ENCODE measurements at places on chromosomes 13 and 19.

DNA sequence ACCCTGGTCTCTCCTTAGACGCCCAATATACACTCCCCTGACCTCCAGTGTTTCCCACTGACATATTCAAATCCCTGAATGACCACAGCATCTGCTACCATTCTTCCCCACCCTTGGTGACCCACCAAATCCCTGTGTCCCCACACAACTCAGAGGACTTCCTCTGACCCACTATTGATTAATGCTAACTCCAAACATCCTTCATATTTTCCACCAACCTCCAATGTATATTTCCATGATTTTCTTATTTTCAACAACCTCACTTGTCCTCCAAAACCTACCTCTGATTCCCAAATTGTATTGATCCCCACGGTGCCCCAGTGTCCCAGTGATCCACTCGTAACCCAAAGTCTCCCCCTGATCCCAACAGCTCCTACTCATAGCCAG is 526 bp upstream of the DMWD start:
- no peak overlapping the region for H3K27ac ChIP-seq
- no peaks in the 10 kb centered on the region for H3K27me3 ChIP-seq
- no peak for DNase-seq
- H3K4me3 ChIP-seq, result no peak overlapping the region

- no peaks in the 10 kb centered on the region for H3K27me3 ChIP-seq
- H3K4me1 ChIP-seq, result no peaks in the 10 kb centered on the region
- DNase-seq, result no peak
Observed at GRCh38 chr19:17706750-17707181, 12.5 kb upstream of the MAP1S start.

- no peak overlapping the region for H3K27ac ChIP-seq
- H3K4me1 ChIP-seq, result no peaks in the 10 kb centered on the region
- no peaks in the 10 kb centered on the region for H3K27me3 ChIP-seq
- H3K4me3 ChIP-seq, result no peak overlapping the region
- DNase-seq, result no peak
Observed at GRCh38 chr13:53342623-53343360, 314.2 kb downstream of the OLFM4 start.

DNA sequence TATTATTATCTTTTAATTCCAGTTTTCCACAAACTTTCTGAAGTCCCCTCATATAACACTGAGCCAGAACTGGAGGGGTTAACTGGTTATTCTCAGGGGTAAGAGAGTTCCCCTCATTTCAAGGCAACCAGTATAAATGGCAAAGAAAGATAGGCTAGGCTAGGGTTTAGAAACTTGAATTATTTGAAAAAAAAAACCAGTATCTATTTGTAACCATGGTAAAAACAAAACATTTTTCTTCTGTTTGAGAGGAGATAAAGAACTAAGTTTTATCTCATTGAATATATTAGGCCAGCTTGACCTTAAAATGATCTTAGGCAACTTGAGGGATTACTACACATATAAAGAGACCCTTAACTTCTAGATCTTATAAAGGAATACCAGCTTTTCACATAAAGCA is 19.6 kb downstream of the SUPT20H start:
- DNase-seq, result peak; percentile 70
- H3K4me1 ChIP-seq, result no peaks in the 10 kb centered on the region
- peaks cover 37% of the 10 kb centered on the region for H3K36me3 ChIP-seq
- H3K4me3 ChIP-seq, result no peak overlapping the region
- peak overlapping the region; percentile 13 for H3K27ac ChIP-seq

GRCh38 chr19:45973553-45974338 is at the start of gene NOVA2:
NOVA2 (minus strand) TSS chr19:45973865; CDS start chr19:45973351, 514 bp downstream.
- DNase-seq, result no peak
- no peaks in the 10 kb centered on the region for H3K36me3 ChIP-seq
- no peak within 1 kb of the TSS for H3K4me3 ChIP-seq
- H3K27ac ChIP-seq, result no peak within 1 kb of the TSS
- peaks cover 5% of the 10 kb centered on the region for H3K4me1 ChIP-seq
- peaks cover 90% of the 10 kb centered on the region for H3K27me3 ChIP-seq

- DNase-seq, result peak; percentile 81
- no peaks in the 10 kb centered on the region for H3K4me1 ChIP-seq
- H3K27ac ChIP-seq, result no peak overlapping the region
- peaks cover 77% of the 10 kb centered on the region for H3K36me3 ChIP-seq
Observed at GRCh38 chr19:17830567-17831418, 9.5 kb upstream of the INSL3 start.

DNA sequence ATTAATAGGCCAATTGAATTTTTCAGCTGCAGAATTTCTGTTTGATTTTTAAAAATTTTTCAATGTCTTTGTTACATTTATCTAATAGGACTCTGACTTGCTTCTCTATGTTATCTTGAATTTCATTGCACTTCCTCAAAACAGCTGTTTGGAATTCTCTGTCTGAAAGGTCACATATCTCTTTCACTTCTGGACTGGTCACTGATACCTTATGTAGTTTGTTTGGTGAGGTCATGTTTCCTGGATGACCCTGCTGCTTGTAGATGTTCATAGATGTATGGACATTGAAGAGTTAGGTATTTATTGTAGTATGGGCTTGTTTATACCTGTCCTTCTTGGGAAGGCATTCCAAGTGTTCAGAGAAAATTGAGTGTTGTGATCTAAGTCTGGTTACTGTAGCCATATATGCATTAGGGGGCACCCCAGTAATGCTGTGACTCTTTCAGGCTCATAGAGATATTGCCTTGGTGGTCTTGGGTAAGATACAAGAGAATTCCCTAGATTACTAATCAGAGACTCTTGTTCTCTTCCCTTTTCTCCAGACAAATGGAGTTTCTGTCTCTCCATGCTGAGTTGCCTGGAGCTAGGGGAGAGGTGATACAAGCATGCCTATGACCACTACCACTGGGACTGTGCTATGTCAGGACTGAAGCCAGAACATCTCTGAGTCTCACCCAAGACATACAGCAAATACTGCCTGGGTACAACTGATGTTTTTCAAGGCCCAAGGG is 27.8 kb downstream of the RFC3 start:
- no peak for DNase-seq
- no peaks in the 10 kb centered on the region for H3K4me1 ChIP-seq
- no peak overlapping the region for H3K27ac ChIP-seq
- H3K4me3 ChIP-seq, result no peak overlapping the region
- H3K36me3 ChIP-seq, result peaks cover 18% of the 10 kb centered on the region

GRCh38 chr19:5800361-5801270 is 4.3 kb upstream of the NRTN start:
- no peak for DNase-seq
- H3K27me3 ChIP-seq, result no peaks in the 10 kb centered on the region
- H3K4me1 ChIP-seq, result peaks cover 45% of the 10 kb centered on the region
- no peak overlapping the region for H3K27ac ChIP-seq
- no peak overlapping the region for H3K4me3 ChIP-seq
- no peaks in the 10 kb centered on the region for H3K36me3 ChIP-seq

DNA sequence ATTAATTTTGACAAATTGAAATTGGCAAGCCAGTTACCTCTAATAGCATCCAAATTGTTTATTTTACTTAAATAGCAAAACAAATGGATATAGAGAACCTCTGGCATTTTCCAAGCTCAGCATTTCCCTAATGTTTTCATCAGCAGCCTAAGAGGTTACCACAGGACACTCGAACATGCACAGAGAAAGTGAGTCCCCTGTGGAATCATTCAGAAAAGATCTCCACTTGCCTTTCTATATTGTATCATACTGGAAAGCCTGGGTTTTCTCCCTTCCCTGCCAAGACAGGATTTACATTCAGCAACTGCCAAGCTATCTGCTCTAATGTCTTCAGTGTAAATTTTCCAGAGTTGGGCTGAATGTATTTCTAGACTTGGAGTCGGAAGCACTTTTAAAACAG is 188.9 kb downstream of the KCTD12 start:
- no peak overlapping the region for H3K4me3 ChIP-seq
- no peaks in the 10 kb centered on the region for H3K27me3 ChIP-seq
- no peak for DNase-seq
- H3K36me3 ChIP-seq, result no peaks in the 10 kb centered on the region
- no peak overlapping the region for H3K27ac ChIP-seq
- H3K4me1 ChIP-seq, result no peaks in the 10 kb centered on the region

DNA sequence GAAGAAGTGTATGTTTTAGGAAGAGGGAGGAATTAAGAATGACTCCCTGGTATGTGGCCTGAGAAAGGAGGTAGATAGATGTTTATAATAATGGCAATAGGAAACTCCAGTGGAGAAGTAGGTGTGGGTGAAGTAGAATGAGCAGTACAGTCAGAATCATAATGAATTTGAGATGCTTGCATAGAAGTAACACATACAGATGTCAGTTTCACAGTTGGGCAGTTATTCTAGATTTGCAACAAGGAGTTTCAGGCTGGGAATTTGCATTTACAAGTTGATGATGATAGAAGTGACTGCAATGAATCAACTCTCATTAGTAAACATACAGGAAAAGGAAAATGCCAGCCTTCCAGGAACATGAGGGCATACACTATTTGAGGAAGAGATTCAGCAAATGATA is 149.0 kb downstream of the SLITRK1 start:
- H3K4me1 ChIP-seq, result no peaks in the 10 kb centered on the region
- no peaks in the 10 kb centered on the region for H3K36me3 ChIP-seq
- H3K4me3 ChIP-seq, result no peak overlapping the region
- H3K27ac ChIP-seq, result no peak overlapping the region
- H3K27me3 ChIP-seq, result no peaks in the 10 kb centered on the region
- DNase-seq, result no peak
